ENCODE measurements at places on chromosomes 1 and 21. TPM values are rescaled to one million over a fixed set of nuclear protein-coding genes. Genes with fewer than 3 reads are reported as not detected.

DNA sequence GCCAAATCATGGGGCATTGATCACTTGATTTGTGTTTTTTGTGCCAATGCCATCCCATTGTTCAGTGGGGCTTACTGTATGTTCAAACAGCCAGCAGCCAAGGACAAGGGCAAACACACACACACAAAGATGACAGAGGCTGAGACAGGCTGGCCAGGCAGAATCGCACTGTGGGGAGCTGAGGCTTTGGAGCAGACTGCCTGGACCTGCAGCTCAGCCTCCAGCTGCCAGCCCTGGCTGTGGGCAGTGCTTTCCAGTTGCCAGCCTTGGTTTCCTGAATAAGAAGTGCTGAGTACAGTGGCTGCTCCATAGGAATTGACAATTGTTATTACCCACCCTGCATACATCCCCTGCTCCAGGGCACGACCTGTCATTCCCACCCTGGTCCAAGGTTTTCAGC lies 16.9 kb upstream of the PCP4 start:
- DNase-seq: no peak
- no peak overlapping the region for H3K4me3 ChIP-seq
- no peaks in the 10 kb centered on the region for H3K36me3 ChIP-seq
- no peaks in the 10 kb centered on the region for H3K27me3 ChIP-seq

DNA sequence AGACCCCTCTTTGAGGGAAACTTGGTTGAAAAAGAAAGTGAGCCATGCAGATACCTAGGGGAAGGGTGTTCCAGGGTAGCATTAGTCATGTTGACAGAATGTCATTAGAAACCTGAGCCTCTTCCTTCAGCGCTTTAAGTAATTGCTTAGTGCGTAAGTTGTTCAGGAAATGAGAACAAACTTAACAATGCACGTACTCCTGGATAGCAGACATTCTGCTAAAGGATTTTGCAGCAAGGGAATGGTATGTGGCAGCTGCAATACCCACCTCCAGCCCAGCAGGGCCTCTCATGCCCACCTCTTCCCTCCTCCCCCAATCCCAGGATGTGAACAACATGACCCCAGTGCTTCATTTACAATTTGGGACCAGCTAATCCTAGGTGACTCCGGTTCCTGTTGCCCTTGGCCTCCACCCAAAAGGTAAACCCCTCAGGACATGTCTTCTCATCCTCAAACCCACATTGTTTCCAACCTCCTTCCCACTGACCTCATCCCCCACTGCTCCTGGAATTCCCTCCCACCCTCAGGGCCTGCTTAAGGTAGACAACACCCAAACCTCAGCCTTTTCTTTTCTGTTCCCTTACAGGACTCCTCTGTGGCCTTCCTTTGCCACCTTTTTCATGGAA lies 98.0 kb upstream of the BCAR3 start:
- H3K27ac ChIP-seq: no peak overlapping the region
- no peak for DNase-seq
- no peak overlapping the region for H3K4me3 ChIP-seq
- no peaks in the 10 kb centered on the region for H3K27me3 ChIP-seq
- no peaks in the 10 kb centered on the region for H3K4me1 ChIP-seq
- no peaks in the 10 kb centered on the region for H3K36me3 ChIP-seq

GRCh38 chr1:10196976-10197375 lies 13.4 kb upstream of the KIF1B start:
- no peaks in the 10 kb centered on the region for H3K4me1 ChIP-seq
- H3K27ac ChIP-seq: no peak overlapping the region
- H3K4me3 ChIP-seq: no peak overlapping the region
- H3K36me3 ChIP-seq: no peaks in the 10 kb centered on the region
- DNase-seq: no peak
- no peaks in the 10 kb centered on the region for H3K27me3 ChIP-seq

CENPF gene
- 4.3 TPM for total RNA-seq

- no peak overlapping the region for H3K27ac ChIP-seq
- no peaks in the 10 kb centered on the region for H3K27me3 ChIP-seq
- H3K4me1 ChIP-seq: no peaks in the 10 kb centered on the region
- no peak overlapping the region for H3K4me3 ChIP-seq
Measured at GRCh38 chr1:171754353-171754705, 12.5 kb upstream of the VAMP4 start.

GRCh38 chr1:100320311-100321099 lies 31.8 kb upstream of the CDC14A start:
- no peak overlapping the region for H3K4me3 ChIP-seq
- no peak for DNase-seq
- H3K4me1 ChIP-seq: no peaks in the 10 kb centered on the region
- H3K27ac ChIP-seq: no peak overlapping the region
- H3K36me3 ChIP-seq: no peaks in the 10 kb centered on the region

ITLN2 gene
- not detected for total RNA-seq

- no peaks in the 10 kb centered on the region for H3K27me3 ChIP-seq
- H3K4me1 ChIP-seq: no peaks in the 10 kb centered on the region
- H3K36me3 ChIP-seq: no peaks in the 10 kb centered on the region
- no peak overlapping the region for H3K4me3 ChIP-seq
- no peak for DNase-seq
Measured at GRCh38 chr1:1145547-1145914, 28.1 kb upstream of the TTLL10 start.

AKNAD1 gene
- total RNA-seq: 0.72 TPM

DNA sequence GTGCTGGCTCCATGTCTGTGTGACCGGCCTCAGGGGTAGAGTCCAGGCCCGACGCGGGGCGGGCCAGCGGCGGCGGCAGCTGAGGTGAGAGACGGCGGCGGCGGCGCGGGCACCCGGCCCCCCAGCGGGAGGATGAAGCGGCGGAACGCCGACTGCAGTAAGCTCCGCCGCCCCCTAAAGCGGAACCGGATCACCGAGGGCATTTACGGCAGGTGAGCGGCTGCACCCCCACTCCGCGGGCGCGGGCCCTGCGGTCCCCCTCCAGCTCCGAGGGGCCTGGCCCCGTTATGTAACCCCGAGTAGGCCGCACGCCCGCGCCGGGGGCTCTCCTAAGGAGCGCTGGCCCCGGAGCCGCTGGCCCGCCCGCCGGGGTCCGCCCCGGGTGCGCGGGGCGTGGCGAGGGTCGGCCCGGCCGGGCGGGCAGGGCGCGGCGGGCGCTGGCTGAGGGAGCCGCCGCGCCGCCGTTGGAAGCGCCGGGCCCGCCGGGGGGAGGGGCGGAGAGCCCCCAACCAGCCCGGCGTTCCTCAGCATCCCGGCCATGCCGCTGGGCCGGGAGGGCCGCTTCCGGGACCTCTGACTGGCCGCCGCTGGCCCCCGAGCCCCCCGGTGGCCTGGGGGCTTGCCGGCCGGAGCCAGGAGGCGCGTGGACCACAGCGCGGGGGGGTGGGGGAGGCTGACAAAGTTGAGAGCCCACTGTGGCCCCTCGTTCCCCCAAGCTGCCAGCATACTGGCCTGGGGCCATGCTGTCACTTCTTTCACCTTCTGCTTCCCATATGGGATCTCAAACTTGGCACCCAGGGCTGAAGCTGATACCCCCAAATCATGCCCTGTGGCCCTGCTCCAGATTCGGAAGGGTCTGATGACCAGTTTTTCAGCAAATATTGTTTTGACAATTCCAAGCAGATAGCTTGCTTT lies 527 bp downstream of the MACO1 start:
- peak overlapping the region; percentile 95 for H3K4me3 ChIP-seq
- no peaks in the 10 kb centered on the region for H3K36me3 ChIP-seq
- DNase-seq: peak; percentile 48
- H3K4me1 ChIP-seq: peaks cover 4% of the 10 kb centered on the region

DNA sequence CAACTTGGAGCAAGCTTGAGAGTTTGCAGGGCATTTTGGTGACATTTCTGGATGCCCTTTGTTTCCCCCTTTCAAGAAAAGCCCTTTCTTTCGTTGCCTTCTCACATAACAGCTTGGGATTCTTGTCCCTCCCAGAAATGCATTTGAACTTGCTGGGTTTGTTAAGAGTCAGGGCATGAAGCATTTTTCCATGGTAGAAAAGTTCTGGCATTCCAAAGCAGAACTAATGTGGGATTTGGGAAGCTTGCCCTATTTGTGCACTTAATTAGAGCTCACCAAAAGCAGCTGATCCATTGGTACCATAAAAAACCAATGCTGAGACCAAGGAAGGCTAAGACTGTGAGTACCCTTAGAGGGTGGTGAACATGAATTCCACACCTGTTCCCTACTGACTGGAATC lies 99.8 kb upstream of the HOOK1 start:
- H3K27ac ChIP-seq: no peak overlapping the region
- no peaks in the 10 kb centered on the region for H3K27me3 ChIP-seq
- no peaks in the 10 kb centered on the region for H3K4me1 ChIP-seq
- DNase-seq: no peak
- H3K36me3 ChIP-seq: no peaks in the 10 kb centered on the region

ORC1 gene
- 0.96 TPM for total RNA-seq

DNA sequence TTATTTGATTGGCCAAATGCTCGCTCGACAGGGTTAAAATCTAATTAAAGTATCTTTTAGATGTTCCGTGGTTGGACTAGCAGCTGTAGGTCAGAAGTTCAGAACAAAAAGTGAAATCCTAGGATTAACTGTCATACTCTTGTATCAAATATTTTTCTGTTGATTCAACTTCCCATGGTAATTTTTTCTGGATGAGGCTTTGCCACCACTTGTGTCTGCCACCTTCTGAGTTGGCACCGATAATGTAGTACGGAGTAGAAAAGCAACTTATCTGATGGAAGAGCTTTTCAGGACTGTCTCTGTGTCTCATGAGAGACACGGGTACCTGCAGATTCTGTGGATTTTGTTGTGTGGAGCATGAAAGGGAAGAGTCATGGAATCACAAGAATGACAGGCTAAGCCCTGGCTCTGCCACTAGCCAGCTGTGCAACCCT lies 44.6 kb upstream of the CNN3 start:
- H3K36me3 ChIP-seq: no peaks in the 10 kb centered on the region
- H3K4me1 ChIP-seq: peaks cover 1% of the 10 kb centered on the region
- H3K4me3 ChIP-seq: no peak overlapping the region

GRCh38 chr1:174975764-174976163 lies 24.0 kb upstream of the CACYBP start:
- peaks cover 2% of the 10 kb centered on the region for H3K36me3 ChIP-seq
- H3K27me3 ChIP-seq: no peaks in the 10 kb centered on the region
- no peak overlapping the region for H3K4me3 ChIP-seq
- DNase-seq: no peak
- no peaks in the 10 kb centered on the region for H3K4me1 ChIP-seq
- no peak overlapping the region for H3K27ac ChIP-seq

- no peak overlapping the region for H3K27ac ChIP-seq
- H3K27me3 ChIP-seq: peaks cover 2% of the 10 kb centered on the region
- no peak overlapping the region for H3K4me3 ChIP-seq
Measured at GRCh38 chr1:100253552-100253951, 3.9 kb upstream of the DBT start.

- H3K36me3 ChIP-seq: no peaks in the 10 kb centered on the region
- no peak overlapping the region for H3K4me3 ChIP-seq
Measured at GRCh38 chr1:209318181-209319056, 265.1 kb upstream of the CAMK1G start.

GRCh38 chr21:45876381-45877170 lies 105.0 kb upstream of the COL6A1 start:
- peak; percentile 74 for DNase-seq
- no peaks in the 10 kb centered on the region for H3K4me1 ChIP-seq
- no peak overlapping the region for H3K4me3 ChIP-seq

- peak overlapping the region; percentile 87 for H3K4me3 ChIP-seq
- H3K4me1 ChIP-seq: no peaks in the 10 kb centered on the region
- peak; percentile 82 for DNase-seq
- H3K27ac ChIP-seq: no peak overlapping the region
- H3K27me3 ChIP-seq: no peaks in the 10 kb centered on the region
Measured at GRCh38 chr1:110211496-110212168, 1.5 kb downstream of the KCNC4 start.

L1TD1 gene
- 0.84 TPM for total RNA-seq

AKR7A3 gene
- total RNA-seq: 1.6 TPM

DCLRE1B gene
- 4.2 TPM for total RNA-seq

DNA sequence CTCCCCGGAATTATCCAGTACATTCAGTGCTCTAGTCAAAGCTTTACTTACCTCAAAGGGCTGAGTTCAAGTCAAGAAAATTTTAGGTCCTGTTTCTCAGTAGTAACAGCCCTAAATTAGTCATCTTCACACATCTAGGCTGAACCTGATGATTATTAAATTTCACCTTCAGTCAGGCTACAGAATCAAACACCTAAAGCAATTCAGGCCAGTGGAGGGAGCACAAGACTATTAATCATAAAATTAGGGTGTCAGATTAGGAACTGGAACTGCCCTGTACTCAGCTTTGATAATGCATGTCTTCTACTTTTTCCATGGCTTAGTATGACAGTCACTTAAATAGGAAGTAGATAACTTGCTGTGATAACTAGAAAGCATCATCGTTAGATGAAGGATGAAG lies 28.4 kb upstream of the BCAS2 start:
- H3K36me3 ChIP-seq: peaks cover 4% of the 10 kb centered on the region
- DNase-seq: no peak
- no peaks in the 10 kb centered on the region for H3K4me1 ChIP-seq
- no peaks in the 10 kb centered on the region for H3K27me3 ChIP-seq
- no peak overlapping the region for H3K27ac ChIP-seq
- no peak overlapping the region for H3K4me3 ChIP-seq

DNA sequence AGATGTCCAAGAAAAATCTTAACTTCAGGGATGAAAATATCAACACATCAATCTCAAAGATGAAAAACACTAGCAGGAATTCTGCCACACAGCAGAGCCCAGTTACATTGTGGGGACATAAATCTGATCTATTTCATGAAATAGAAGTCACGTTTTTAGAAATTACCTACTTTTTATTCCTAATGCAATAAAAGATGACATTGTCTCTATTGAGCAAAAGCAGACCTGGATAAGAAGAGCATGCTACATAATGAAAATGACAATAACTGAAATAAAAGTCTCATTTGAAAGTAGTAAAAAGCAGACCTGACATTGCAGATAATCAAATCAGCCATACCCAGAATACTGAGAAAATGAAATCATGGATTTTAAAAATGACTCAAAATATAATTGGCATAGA lies 156.8 kb downstream of the NTNG1 start:
- H3K27ac ChIP-seq: no peak overlapping the region
- H3K27me3 ChIP-seq: no peaks in the 10 kb centered on the region
- no peaks in the 10 kb centered on the region for H3K4me1 ChIP-seq

DNA sequence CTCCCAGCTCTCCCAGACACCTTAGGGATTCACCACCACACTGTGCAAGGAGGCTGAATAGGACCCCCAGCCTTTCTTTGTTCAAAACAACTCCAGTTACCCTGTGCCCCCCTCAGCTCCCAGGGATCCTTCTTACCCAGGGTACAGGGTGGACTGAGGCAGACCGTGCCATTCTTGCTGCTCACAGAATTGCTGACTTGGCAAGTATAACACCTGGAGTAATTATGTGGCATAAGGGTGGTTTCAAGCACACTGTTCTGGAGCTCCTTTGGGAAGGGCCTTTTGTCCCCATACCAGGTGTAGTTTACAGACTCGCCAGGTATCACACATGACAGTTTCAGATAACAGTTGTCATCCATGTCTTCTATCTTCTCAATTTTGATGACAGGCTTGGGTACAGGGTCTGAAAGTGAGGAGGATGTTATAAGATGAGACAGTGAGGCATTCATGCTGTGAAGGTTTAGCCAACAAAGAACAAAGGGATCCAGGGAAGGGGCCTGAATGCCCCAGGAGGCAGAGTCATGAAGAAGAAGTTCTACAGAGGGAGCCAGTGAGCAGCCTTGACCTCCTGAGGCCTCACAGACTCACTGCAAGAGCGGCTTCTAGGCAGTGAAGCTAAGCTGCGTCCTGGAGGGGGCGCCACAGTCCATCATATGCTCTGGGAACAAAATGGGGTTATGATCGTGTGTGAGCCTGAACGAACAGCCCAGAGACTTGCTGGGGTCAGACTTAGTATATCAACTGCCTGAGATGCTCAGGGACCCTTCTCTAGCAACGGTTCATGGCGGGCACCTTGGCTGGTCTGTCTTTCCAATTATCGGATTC lies 30.3 kb downstream of the CD48 start:
- H3K27ac ChIP-seq: no peak overlapping the region
- no peak overlapping the region for H3K4me3 ChIP-seq
- peak; percentile 88 for DNase-seq
- H3K36me3 ChIP-seq: no peaks in the 10 kb centered on the region
- peaks cover 1% of the 10 kb centered on the region for H3K27me3 ChIP-seq
